Endothelial cell (in vitro differentiated cells): ENCODE measurements at places on chromosomes 5 and 9.

DNA sequence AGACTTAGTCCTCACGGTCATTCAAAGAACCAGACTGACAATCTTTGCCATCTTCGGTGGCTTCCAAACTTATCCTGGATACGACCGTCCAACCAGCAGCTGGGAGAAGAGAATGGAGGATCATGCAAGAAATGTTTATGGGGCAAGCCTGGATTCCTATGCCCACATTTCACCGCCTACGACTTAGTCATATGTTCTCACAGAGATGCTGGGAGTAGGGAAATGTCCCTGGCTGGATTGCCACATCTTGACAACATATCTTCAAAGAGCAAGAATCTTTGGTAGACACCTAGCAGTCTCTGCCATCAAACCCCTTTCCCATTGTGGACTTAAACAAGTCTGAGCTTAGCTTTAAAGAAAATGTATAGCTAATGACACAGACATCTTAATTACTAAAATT, 5.0 kb downstream of the MED7 start:
- no peak for DNase-seq

DNA sequence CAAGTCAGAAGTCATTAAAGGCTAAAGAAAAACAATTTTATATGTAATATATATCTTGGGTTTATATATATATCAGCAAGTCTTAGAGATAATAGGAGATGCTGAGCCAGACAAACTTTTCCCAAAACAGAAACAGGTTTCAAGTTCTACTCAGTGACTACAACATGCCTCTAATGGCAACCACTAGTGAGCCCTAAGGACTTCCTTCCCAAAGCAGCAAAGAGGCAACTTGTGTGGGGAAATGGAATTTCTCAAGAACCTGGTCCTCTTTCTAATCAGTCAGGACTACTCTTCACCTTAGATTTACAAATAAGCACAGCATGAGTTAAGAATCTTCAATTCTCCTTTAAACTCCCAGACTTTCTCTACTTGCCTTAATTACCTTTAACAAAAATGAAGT, 17.6 kb downstream of the RNF38 start:
- DNase-seq: no peak

DNA sequence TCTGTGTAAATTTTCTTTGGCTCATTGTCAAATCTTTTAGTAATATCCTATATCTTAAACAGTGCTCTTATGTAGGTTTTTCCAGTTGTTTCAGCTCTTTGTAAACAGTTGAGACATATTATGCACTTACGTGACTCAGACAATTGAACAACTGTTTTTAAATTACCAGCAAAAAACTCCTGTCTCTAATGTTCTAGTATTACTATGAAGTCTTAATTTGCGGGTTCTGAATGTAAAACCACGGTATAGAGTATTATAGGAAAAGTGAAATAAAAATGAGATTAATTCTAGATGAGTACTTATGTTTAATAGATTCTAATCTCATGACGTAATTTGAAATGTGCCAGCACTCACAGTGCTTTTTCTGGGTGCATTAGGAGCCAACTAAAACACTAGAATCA, 136.0 kb downstream of the GDNF start:
- DNase-seq: no peak

DNA sequence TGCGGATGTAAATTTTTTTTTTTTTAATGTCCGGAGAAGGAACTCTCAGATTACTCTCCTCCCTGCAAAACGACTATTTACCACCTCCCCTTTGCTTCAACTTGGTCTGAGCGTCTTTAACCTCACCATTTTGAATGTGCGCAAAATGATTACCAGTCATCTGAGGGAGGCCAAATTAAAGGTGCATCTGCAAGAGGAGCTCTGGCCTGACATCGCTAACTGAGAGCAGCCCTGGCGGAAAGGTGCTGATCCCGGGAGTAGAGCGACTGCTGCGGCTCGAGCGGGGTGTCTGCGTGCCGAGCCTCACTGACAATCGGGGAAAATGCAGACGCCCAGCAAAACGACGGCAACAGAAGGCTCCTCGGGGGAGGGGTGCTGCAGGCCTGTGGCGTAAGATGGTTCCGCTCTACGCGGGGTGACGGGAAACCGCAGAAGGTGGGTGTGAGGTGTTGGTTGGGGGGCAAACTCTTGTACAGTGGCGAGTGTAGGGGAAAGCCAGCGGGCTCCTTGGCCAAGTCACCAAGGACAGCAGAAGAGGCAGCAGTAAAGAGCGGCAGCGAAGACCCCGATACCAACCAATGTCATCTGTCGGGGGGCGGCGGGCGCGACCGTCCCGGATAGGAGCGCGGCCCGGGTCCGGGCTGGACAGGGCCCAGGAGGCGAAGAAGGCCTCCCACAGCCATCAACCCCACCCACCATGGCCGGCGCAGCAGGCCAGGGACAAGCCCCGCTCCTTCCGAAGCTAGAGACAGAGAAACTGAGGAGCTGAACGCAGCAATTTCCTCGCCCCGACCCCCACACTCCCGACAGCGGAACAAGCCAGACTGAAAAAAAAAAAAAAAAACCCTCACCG, 557 bp downstream of the PJA2 start:
- peak; percentile 52 for DNase-seq

- DNase-seq: no peak
Measured at GRCh38 chr5:96350678-96351077, 82.4 kb downstream of the PCSK1 start.

DNA sequence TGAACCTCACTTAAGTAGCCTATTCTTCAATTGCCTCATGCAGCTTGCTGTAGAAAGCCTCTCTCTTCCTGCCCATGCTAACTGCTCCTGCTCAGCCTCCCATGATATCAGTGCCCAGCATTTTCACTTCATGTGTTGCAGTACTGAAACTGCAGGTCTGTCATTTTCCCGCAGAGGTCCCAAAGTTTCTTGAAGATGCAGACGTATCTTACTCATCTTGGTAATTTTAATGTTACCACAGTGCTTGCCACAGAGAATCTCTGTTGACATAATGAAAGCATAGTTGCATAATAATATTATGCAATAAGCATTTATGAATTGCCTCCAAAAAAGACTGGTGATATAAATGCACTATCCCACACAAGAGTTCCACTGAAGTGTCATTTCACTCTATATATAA, 561.1 kb upstream of the DAP start:
- no peak for DNase-seq

GRCh38 chr5:66713998-66714397, 117.8 kb downstream of the MAST4 start:
- no peak for DNase-seq

GRCh38 chr5:107169867-107170266, 500.9 kb downstream of the EFNA5 start:
- DNase-seq: no peak

GRCh38 chr9:129283705-129284606, 105.9 kb upstream of the IER5L start:
- DNase-seq: no peak

- DNase-seq: no peak
Measured at GRCh38 chr5:32170303-32171151, 3.6 kb downstream of the GOLPH3 start.

GRCh38 chr9:33469891-33470290, 3.8 kb downstream of the NOL6 start:
- no peak for DNase-seq

- DNase-seq: no peak
Measured at GRCh38 chr9:20990867-20991266, 40.6 kb downstream of the HACD4 start.

DNA sequence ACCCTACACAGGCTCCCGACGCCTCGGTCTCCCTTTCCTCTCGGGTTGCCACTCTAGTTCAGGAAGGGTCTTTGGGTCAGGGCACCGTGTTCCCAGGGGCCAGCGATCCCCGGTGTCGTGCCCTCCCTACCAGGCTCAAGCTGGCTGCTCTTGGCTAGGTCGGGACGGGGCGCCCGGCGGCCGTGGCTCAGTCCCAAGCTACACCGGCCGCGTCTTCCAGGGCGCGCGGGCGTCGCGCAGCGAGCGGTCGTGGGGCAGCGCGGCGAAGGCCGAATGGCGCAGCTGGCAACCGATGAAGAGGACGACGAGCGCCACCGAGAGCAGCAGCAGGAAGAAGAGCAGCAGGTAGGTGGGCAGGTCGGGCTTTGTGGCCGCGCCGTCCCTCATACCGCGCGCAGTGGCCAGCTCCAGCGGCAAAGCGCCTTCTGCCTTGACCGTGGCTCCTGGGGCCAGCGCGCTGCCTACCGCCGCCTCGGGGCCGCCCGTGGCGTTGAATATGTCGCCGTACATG, 892 bp downstream of the SMIM32 start:
- peak; percentile 41 for DNase-seq

DNA sequence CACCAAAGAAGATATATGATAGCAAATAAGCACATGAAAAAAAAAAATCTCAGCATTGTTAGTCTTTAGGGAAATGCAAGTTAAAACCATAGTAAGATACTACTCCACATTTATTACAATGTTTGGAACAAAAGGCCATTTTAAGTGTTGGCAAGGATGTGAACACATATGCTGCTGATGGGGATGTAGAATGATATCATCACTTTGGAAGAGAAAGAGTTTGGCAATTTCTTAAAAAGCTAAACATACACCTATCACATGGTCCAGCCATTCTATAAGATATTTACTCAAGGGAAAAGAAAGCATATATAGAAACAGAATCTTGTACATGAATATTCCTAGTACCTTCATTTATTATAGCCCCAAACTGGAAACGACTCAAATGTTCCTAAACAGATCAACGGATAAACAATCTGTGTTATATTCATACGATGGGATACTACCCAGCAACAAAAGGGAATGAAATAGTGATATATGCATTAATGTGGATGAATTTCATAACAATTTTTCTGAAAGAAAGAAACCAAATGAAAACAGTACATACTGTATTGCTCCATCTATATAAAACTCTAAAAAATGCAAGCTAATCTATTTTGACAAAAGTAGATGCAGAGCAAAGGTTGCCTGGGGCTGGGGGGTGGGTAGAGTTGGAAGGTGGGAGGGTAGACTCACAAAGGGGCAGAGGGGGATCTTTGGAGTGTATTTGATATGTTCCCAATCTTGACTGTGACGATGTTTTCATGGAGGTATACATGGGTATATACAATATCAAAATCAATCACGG, 45.7 kb upstream of the SMAD5 start:
- no peak for DNase-seq

DNA sequence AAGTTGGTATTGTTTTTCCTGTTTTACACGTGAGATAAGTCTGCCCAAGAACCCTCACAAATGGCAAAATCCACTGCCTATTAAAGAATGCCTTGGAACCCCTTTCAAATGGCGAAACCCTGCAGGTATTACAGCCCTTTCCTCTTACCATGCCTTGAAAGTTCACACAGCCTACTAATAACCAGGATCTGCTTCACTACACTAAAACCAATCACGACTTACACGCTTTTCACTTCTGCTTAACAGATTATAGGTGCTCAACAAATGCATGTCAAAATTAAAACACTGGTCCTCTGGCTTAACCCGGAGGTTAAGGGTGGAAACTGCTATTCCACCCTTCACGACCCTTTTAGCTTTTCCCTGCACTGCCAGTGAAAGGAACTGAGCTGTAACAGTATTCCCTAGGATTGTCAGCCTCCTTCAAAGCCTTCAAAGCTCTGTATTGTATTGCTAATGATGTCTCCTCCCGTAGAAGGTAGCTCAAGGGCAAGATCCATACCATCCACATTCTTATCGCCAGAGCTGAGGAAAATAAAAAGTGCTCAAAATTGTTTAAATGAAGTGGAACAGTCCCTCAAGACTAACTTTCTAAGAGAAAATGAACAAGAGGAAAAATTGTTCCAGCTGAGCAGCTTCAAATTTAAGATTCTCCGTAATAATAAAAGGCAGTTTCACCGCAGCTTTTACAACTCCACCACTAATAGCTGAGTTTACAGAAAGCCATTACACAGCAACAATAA, 997 bp downstream of the AUH start:
- DNase-seq: no peak

- no peak for DNase-seq
Measured at GRCh38 chr5:998246-999031, 10.2 kb upstream of the NKD2 start.

- DNase-seq: no peak
Measured at GRCh38 chr5:80219391-80219790, 36.5 kb downstream of the SERINC5 start.

DNA sequence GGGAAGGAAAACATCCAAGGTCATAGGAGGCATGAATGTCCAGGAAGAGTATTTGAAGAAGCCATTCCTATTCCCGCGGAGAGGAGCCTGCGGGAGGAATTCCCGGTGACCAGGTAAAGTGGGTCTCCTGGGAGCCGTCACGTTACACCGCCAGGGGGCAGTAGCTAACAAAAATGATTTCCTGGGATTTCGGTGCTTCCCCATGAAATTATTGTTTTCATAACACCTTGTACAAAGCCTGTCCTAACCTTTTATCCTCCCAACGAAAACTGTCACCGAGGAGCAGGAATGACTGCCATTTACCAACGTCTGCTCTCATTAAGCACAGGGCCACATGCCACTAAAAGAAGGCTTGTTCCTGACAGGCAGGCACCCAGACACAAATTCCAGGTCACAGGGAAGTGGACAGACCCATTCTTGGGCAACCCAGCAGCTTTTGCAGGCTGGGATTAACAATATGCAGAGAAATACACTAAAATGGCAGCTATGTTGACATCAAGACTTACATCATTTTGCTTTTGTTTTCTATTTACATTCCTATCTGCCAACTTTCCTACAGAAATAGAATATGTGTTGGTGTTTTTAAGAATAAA, 41.2 kb upstream of the CTSL start:
- peak; percentile 60 for DNase-seq

GRCh38 chr5:18037718-18038117, 403.5 kb downstream of the TAF11L14 start:
- no peak for DNase-seq

GRCh38 chr9:9341203-9341602, 1271.6 kb downstream of the PTPRD start:
- DNase-seq: no peak

- DNase-seq: no peak
Measured at GRCh38 chr5:126677121-126677520, 76.4 kb downstream of the PHAX start.

DNA sequence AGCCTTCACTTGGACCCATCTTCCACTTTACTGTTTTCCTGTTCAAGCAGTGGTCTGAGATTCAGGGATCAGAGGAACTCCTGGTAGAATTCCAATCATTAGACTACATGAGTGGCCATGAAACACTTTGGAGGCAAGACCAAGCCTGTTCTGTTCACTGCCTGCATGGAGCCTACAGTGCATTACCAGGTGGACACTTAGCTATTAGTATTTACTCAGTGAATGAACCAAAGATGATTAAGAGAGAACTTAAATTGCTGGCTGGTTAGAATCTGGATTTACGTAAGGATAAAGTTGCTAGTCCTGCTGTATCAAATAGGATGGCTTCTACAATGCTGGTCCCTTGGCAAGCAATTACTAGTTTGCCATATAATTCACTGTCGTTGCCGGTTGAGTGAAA, 245.5 kb downstream of the ARRDC3 start:
- DNase-seq: no peak

- no peak for DNase-seq
Measured at GRCh38 chr5:58107704-58108103, 352.2 kb downstream of the PLK2 start.

GRCh38 chr5:32233696-32234447, 59.8 kb upstream of the GOLPH3 start:
- DNase-seq: no peak

DNA sequence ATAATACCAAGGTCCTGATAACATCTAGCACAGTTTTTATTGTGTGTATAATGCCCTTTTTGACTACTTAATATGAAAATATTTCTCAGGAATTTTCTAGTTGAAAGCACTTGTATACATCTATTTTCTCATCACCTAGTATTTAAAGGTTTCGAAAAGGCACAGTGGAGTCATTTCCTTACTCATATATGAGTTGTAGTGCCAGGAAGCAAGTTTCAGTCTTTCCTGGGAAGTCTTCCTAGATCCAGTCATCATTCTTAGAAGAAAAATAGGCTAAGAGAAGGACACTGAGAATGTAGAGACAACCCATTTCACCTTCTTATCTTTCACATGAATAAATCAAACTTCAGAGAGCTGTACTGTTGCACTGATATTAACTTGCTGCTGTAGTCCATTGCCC, 70.2 kb downstream of the SLC25A46 start:
- no peak for DNase-seq
